ENCODE measurements at places on chromosomes 2 and 18. TPM values are rescaled to one million over a fixed set of nuclear protein-coding genes. Genes with fewer than 3 reads are reported as not detected.

The SNORC gene
- polyA plus RNA-seq, result 0.10 TPM

The CELF4 gene
- polyA plus RNA-seq, result 0.15 TPM

The MC5R gene
- polyA plus RNA-seq, result not detected

The AQP12A gene
- not detected for polyA plus RNA-seq

The PID1 gene
- 24.7 TPM for polyA plus RNA-seq

The UGT1A7 gene
- polyA plus RNA-seq, result not detected

The ARHGAP25 gene
- 13.7 TPM for polyA plus RNA-seq

The CAVIN2 gene
- 40.3 TPM for polyA plus RNA-seq

The ANKRD62 gene
- polyA plus RNA-seq, result not detected

The XIRP2 gene
- 0.12 TPM for polyA plus RNA-seq

The UGT1A6 gene
- polyA plus RNA-seq, result not detected

The WIPF1 gene
- 13.3 TPM for polyA plus RNA-seq

The NMS gene
- polyA plus RNA-seq, result not detected

The REG1B gene
- not detected for polyA plus RNA-seq

The SLC9A4 gene
- polyA plus RNA-seq, result not detected

The NT5C1B gene
- not detected for polyA plus RNA-seq

The POTEJ gene
- polyA plus RNA-seq, result not detected

The ANKRD29 gene
- polyA plus RNA-seq, result 23.4 TPM

The MTA3 gene
- 55.2 TPM for polyA plus RNA-seq

The EML6 gene
- polyA plus RNA-seq, result 0.40 TPM

The KLHL41 gene
- 0.78 TPM for polyA plus RNA-seq

The LIPG gene
- polyA plus RNA-seq, result 1.3 TPM

The CD8B gene
- polyA plus RNA-seq, result 3.2 TPM

The RIT2 gene
- polyA plus RNA-seq, result not detected

The NBEAL1 gene
- polyA plus RNA-seq, result 10.5 TPM

The VWA3B gene
- polyA plus RNA-seq, result 0.82 TPM

The TNFRSF11A gene
- 1.8 TPM for polyA plus RNA-seq

The CIB4 gene
- not detected for polyA plus RNA-seq

The CRYGC gene
- not detected for polyA plus RNA-seq

The SCN7A gene
- polyA plus RNA-seq, result 31.2 TPM

The NRP2 gene
- 111 TPM for polyA plus RNA-seq

The VWC2L gene
- not detected for polyA plus RNA-seq

The DNAH6 gene
- polyA plus RNA-seq, result 0.42 TPM

The BMPR2 gene
- polyA plus RNA-seq, result 39.4 TPM

The UGT1A9 gene
- not detected for polyA plus RNA-seq

The DAW1 gene
- polyA plus RNA-seq, result 0.17 TPM

The METTL5 gene
- polyA plus RNA-seq, result 40.3 TPM

The ACVR2A gene
- 4.5 TPM for polyA plus RNA-seq

The SPR gene
- polyA plus RNA-seq, result 11.9 TPM

The RAB17 gene
- polyA plus RNA-seq, result 0.86 TPM

The ACTR3 gene
- polyA plus RNA-seq, result 41.7 TPM

The MYO5B gene
- polyA plus RNA-seq, result 1.2 TPM

The TUBA3D gene
- polyA plus RNA-seq, result 0.24 TPM

The LAMA3 gene
- polyA plus RNA-seq, result 24.3 TPM

The CCDC68 gene
- polyA plus RNA-seq, result 17.7 TPM

The B3GNT7 gene
- 4.8 TPM for polyA plus RNA-seq

The MC2R gene
- not detected for polyA plus RNA-seq

The SERPINB11 gene
- polyA plus RNA-seq, result not detected

The PLB1 gene
- polyA plus RNA-seq, result 2.2 TPM

The CYP27A1 gene
- 39.0 TPM for polyA plus RNA-seq

The APLF gene
- polyA plus RNA-seq, result 2.2 TPM

The VRK2 gene
- 7.3 TPM for polyA plus RNA-seq

The HNMT gene
- 95.3 TPM for polyA plus RNA-seq

All from ovary (tissue), 10 donors.